ENCODE measurements at places on chromosomes 16 and 17. TPM values are rescaled to one million over a fixed set of nuclear protein-coding genes. Genes with fewer than 3 reads are reported as not detected.

The ZNF23 gene
- total RNA-seq, result 6.1 TPM

The ALOX15 gene
- not detected for total RNA-seq

The KRTAP9-2 gene
- total RNA-seq, result not detected

The AOC3 gene
- 1.8 TPM for total RNA-seq

The C17orf113 gene
- total RNA-seq, result 0.07 TPM

The HBA1 gene
- total RNA-seq, result not detected

The HOXB13 gene
- total RNA-seq, result not detected

The TMEM114 gene
- not detected for total RNA-seq

Data from activated CD4-positive, alpha-beta T cell treated with anti-CD3 and anti-CD28 coated beads, Interleukin-2, amount 10 ng/mL, durations not matched to agents 24 days and 14 days (primary cell).